ENCODE measurements at places on chromosomes 4 and X. TPM values are rescaled to one million over a fixed set of nuclear protein-coding genes. Genes with fewer than 3 reads are reported as not detected.

C1QTNF7 gene
- total RNA-seq = 3.7 TPM

DAPP1 gene
- 27.6 TPM for total RNA-seq

C4orf50 gene
- 0.10 TPM for total RNA-seq

RAB39B gene
- total RNA-seq = 0.30 TPM

TACC3 gene
- total RNA-seq = 14.1 TPM

PCDH18 gene
- total RNA-seq = 118 TPM

VCX3B gene
- not detected for total RNA-seq

TRO gene
- 45.1 TPM for total RNA-seq

GYPE gene
- 2.6 TPM for total RNA-seq

ARSJ gene
- 11.6 TPM for total RNA-seq

SLITRK2 gene
- total RNA-seq = 2.5 TPM

SFRP2 gene
- 94.7 TPM for total RNA-seq

IL2RG gene
- total RNA-seq = 2.6 TPM

ATRX gene
- 132 TPM for total RNA-seq

CXCL3 gene
- 0.49 TPM for total RNA-seq

MAGEE1 gene
- 2.0 TPM for total RNA-seq

CD38 gene
- 0.39 TPM for total RNA-seq

HSD17B13 gene
- 0.20 TPM for total RNA-seq

TGIF2LX gene
- not detected for total RNA-seq

TRIM61 gene
- 1.2 TPM for total RNA-seq

ADH1A gene
- total RNA-seq = not detected

CENPI gene
- 8.9 TPM for total RNA-seq

NEK1 gene
- total RNA-seq = 21.5 TPM

SPATA18 gene
- total RNA-seq = 5.7 TPM

CXCL1 gene
- 1.9 TPM for total RNA-seq

BANK1 gene
- total RNA-seq = 1.8 TPM

MAGEA6 gene
- total RNA-seq = not detected

ASMT gene
- 0.20 TPM for total RNA-seq

TMEM154 gene
- 15.0 TPM for total RNA-seq
